ENCODE measurements at places on chromosomes 6 and 20. TPM values are rescaled to one million over a fixed set of nuclear protein-coding genes. Genes with fewer than 3 reads are reported as not detected.

- no peaks in the 10 kb centered on the region for H3K27me3 ChIP-seq
- H3K4me3 ChIP-seq, result no peak overlapping the region
- H3K27ac ChIP-seq, result no peak overlapping the region
- DNase-seq, result no peak
- H3K36me3 ChIP-seq, result no peaks in the 10 kb centered on the region
These were observed 6.0 kb downstream of the CST7 start for GRCh38 chr20:24955045-24955444.

The PRRT1 gene
- 5.8 TPM for polyA plus RNA-seq

DNA sequence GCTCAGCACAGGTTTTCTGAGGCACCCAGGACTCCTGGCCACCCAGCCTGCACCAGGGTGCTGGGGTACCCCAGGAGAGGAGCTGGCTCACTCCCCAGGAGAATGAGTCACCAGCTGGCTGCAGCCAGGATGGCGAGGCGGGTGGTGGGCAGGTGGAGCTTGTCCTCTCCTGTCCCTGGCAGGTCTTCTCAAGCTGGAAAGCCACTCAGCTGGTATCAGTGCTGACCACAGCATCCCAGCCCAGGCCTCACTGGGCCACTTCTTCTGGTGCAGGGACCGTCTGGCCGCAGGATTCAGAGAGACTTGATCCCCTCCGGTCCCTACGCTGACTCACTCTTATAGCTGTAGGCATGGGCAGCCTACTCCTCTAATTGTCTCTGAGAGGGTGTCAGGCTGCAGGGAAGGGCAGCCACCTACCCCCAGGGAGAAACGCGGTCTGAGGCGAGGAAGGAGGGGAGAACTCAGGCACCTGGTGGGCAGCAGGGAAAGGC is 22.2 kb downstream of the TFEB start:
- peak; percentile 80 for DNase-seq
- H3K4me1 ChIP-seq, result peaks cover 15% of the 10 kb centered on the region
- H3K27me3 ChIP-seq, result no peaks in the 10 kb centered on the region

- H3K36me3 ChIP-seq, result no peaks in the 10 kb centered on the region
- peaks cover 13% of the 10 kb centered on the region for H3K27me3 ChIP-seq
- no peak overlapping the region for H3K27ac ChIP-seq
- H3K4me3 ChIP-seq, result no peak overlapping the region
- H3K4me1 ChIP-seq, result no peaks in the 10 kb centered on the region
These were observed 57.5 kb upstream of the BHLHE23 start for GRCh38 chr20:63064310-63064709.

DNA sequence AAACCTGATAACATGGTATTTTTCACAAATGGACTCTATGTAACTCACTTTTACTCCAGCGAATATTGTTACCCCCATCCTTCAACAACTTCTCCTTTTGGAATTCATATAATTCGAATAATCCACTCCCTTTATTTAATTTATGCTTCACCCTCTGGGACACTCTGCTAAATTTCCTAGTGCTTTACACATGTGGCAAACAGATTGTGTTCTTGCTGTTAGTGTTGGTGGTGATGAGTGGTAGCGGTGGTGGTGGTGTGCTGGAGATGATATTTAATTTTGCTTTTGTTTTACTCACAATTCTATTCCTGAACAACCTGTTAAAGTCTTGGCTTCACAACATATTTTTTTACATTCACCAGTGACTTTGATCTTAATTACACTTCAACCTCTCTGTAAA is 32.8 kb downstream of the HTR1B start:
- H3K4me1 ChIP-seq, result no peaks in the 10 kb centered on the region
- no peaks in the 10 kb centered on the region for H3K27me3 ChIP-seq
- H3K36me3 ChIP-seq, result no peaks in the 10 kb centered on the region
- no peak overlapping the region for H3K27ac ChIP-seq

DNA sequence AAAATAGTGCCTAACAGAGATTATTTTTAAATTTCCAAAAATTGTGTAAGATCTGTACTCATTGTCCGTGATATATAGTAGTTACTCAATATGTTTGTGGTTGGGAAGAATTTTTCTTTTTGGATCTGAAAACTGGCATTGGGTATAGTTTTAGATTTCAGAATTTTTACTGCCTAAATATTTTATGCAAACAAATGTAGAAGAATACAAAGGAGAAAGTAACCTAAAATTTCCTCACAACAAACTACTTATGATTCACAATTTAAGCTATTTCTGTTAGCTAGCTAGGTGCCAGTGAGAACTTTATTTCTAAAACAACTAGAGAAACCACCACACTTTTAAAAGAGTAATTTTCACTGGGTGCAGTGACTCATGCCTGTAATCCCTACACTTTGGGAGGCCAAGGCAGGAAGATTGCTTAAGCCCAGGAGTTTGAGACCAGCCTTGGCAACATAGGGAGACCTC is 38.8 kb downstream of the SESN1 start:
- peaks cover 22% of the 10 kb centered on the region for H3K4me1 ChIP-seq
- no peak overlapping the region for H3K27ac ChIP-seq
- no peak for DNase-seq

- peaks cover 4% of the 10 kb centered on the region for H3K36me3 ChIP-seq
- H3K4me3 ChIP-seq, result no peak overlapping the region
- H3K27me3 ChIP-seq, result no peaks in the 10 kb centered on the region
- H3K4me1 ChIP-seq, result no peaks in the 10 kb centered on the region
- no peak overlapping the region for H3K27ac ChIP-seq
- DNase-seq, result no peak
These were observed 8.0 kb downstream of the DACT2 start for GRCh38 chr6:168311410-168312124.

The C6orf52 gene
- 0.80 TPM for polyA plus RNA-seq

DNA sequence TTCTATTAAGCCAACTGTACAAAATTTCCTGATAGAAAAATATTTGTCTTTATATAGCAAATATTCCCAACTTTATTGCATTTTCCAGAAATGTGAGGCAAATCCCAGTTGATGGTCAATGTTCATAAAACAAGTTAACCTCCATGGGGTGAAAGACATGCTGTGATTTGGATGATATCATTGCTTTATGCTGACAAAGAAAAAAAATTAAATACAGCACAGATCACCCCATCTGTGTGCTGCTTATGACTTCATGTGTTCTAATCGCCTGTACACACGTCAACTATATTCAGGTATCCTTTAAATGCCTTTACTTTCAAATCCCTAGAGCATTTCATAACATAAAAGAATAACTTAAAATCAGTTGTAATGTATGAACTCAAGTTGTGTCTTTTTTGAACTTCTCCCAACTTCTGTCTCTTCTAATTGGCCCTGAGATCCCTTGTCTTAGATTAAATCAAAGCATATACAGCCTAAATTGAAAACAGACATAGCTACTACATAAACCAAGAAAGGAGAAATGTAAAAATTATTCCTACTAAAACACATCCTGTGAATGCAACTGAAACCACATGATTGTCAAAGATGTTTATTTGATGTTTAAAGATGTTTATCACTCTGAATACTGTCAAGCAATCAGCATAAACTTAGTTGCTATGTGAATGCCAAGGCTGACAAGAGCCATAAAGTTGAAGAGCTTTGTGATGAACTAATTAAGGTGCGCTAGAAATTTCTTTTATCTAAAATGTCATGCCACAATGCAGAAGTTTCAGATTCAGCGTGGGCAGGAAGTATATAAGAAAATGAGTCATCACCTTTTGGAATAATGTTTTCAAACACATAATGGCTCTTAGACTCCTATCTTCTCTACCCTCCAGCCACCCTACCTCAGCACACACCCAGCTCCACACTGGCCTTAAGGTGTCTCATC is 68.7 kb downstream of the FILIP1 start:
- no peak for DNase-seq
- no peak overlapping the region for H3K27ac ChIP-seq
- no peak overlapping the region for H3K4me3 ChIP-seq
- H3K27me3 ChIP-seq, result no peaks in the 10 kb centered on the region

GRCh38 chr20:22729616-22730236 is 145.4 kb upstream of the FOXA2 start:
- no peaks in the 10 kb centered on the region for H3K36me3 ChIP-seq
- no peak for DNase-seq
- no peaks in the 10 kb centered on the region for H3K4me1 ChIP-seq

DNA sequence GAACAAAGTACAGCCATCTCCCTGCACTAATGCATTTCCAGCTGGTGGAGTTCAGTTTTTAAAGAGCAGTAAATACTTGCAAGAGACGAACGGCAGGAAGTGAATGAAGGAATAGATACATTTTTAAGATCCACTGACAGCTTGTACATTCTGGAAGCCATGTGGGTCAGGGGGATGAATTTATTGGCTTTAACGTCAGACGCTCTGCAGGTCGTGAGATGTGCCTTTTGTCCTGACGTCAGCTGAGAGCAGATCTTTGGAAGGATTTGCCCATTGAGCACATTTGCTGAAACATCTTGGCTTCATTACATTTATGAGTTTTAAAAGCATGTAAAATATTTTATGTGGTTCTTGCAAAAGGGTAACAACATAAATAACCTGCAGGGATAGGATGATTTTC is 29.5 kb upstream of the SALL4 start:
- H3K27ac ChIP-seq, result no peak overlapping the region
- H3K36me3 ChIP-seq, result no peaks in the 10 kb centered on the region
- DNase-seq, result no peak
- H3K4me1 ChIP-seq, result no peaks in the 10 kb centered on the region
- no peaks in the 10 kb centered on the region for H3K27me3 ChIP-seq

Measured in pancreas (tissue), 10 donors.